Adipocyte (in vitro differentiated cells): ENCODE measurements at places on chromosomes 16 and 17.
A peak's percentile ranks its signal among the peaks of the same experiment; 100 is the strongest.

GRCh38 chr17:61411261-61412142 lies 11.9 kb downstream of the TBX2 start:
- DNase-seq: peak; percentile 83

DNA sequence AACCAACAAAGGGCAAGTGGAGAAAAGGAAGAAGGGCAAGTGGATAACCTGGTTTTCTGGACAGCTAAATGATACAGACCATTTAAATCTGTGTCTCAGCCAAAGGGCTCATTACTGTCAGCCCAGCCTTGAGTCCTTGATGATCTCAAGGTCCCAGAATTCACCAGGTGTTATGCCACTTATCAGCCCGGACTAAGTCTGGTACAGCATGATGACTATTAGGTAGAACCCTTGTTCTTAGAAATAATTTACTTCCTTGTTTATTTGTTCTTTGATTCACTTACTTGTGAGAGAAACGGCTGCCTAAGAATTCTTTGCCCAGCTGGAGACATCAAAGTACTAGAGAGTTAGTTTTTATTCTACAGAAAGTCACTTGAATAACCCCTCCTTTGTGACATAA lies 3.5 kb downstream of the PDILT start:
- no peak for DNase-seq

GRCh38 chr16:53872248-53873221 lies 168.6 kb downstream of the FTO start:
- peak; percentile 51 for DNase-seq

GRCh38 chr17:59415397-59415796 lies 83.9 kb downstream of the YPEL2 start:
- DNase-seq: no peak

- DNase-seq: no peak
Observed at GRCh38 chr16:48433850-48434530, 48.8 kb upstream of the SIAH1 start.

GRCh38 chr16:51167170-51167895 lies 16.3 kb upstream of the SALL1 start:
- DNase-seq: no peak

DNA sequence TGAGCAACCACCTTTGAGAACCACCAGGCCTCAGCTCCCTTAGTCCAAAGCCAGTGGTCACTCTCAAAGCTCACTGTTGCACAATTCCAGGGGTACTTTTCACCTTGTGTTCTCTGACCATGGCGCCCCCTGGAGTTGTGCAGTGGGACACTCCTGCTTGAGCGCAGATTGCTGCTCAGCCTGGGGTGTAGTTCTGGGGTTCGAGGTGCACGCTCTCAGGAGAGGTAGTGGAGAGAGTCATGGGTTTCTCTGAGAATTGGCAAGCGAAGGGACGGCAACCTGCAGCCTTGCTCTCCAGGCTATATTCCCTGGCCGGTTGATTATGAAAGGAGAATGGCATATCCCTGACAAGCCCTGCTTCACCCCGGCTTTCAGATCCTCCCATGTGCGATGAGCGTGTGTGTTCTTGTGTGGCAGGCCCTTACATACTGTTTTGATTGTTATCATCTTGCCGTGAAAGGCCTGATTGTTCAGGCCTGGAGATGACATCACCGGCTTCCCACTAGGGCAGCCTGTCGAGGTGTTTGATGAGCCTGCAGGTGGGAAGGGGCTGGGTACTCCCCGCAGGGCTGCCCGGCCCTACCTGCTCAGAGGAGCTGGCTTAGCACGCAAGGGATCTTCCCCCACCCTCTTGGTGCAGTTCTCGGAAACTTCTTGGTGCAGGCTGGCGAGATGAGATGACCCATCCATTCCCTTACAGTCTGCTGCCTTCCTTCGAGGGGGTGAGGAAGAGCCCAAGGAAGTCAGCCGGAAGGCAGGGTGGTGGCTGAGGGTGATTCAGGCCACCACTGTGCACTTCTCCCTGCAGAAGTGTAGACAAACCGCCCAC lies 431.2 kb downstream of the SLC39A11 start:
- no peak for DNase-seq

GRCh38 chr16:89442588-89442987 lies 47.8 kb downstream of the ANKRD11 start:
- no peak for DNase-seq
